ENCODE measurements at places on chromosomes 13 and 19.

DNA sequence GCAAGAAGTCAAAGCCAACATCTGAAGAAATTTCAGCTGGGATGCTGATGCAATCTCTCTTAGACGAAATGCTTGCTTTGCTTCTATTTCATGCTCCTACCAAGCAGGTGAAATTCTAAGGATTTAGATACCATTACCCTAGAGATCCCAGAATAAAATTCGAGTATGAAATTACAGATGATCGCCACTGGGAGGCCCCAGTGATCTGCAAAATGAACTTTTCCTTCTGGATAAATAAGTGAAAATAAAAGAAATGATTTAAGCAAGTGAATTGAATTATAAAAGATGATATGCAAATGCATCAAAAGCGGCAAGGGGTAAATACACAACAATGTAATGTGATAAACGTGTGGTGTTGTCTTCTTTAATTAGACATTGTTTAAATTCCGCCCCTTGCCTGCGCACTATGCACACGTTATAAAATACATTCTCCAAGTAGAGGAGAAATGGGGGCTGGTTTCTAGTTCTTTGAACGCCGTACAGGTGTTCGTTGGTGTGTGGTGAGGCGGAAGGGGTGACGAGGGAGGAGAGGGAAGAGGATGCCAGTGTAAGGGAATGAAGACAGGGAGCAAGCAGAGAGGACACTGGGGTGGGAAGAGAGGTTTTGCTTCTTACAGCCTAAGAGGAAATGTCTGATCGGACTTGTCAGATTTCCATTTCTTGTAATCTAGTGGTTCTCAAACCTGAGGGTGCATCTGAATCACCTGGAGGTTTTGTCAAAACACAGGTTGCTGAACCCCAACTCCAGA, 58.0 kb downstream of the ERCC5 start:
- DNase-seq, result no peak

- no peak for DNase-seq
Measured at GRCh38 chr19:3433313-3433712, 47.0 kb downstream of the SMIM24 start.

DNA sequence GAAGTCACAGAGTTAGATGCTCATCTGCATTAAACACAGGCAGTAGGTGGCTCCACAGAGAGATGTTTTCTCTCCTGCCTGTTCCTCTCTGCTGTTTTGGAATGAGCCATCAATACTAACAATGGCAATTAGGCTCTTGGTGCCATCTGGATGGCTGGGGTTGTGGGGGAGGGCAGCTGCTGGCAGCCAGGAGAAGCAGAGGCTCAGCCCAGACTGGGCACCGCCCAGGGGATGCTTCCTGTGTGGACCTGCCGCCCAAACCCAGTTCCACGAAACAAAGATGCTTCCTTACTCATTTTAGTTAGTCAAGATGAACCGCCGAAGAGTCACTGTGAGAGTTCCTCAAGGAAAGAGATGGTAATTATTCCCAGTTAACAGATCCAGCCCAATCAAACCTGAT, 50.8 kb upstream of the PCDH8 start:
- no peak for DNase-seq

DNA sequence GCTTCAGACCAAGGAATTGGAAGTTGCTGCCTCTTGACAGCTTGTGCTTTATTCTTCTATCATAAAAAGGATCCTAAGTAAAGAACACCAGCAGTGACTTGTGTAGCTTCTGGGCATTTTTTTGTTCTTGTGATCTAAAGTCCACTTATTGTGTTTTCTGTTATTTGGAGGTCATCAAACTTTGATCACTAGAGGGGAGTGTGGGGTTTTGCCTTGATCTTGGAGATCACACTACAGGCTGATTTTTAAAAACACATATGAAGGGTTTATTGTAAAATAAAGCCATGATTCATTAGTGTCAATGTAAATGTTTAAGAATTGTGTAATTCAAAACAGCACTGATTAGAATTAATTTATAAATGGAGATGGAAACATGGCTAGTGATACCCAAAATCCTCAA, 328.7 kb upstream of the EDNRB start:
- DNase-seq, result no peak

DNA sequence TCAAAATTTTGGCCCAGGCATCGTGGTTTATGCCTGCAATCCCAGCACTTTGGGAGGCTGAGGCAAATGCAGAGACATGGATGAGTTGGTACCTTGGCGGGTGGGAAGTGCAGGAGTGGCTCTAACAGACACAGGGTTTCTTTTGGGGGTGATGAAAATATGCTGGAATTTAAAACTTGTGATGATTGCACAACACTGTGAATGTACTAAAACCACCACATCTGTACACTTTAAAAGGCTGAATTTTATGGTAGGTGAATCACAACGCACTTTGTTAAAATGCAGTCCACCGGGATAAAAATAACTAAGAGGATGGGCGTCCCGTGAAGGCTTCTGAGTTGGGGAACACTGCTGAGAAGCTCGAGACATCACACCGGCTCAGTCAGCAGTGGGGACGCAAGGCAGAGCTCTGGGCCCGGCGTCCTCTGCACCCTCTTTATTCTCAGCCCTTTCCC, 47.1 kb downstream of the MLLT1 start:
- DNase-seq, result no peak

DNA sequence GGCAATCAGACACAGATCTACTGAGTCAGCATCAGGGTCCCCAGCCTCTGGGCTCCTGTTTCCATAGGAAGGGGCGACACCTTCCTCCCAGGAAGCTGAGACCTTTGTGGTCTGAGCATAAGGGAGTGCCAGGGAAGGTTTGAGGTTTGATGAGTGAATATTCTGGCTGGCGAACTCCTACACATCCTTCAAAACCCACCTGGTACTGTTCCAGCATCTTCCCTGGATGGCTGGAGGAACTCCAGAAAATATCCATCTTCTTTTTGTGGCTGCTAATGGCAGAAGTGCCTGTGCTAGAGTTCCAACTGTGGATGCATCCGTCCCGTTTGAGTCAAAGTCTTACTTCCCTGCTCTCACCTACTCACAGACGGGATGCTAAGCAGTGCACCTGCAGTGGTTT, 9.2 kb downstream of the INSL3 start:
- no peak for DNase-seq

DNA sequence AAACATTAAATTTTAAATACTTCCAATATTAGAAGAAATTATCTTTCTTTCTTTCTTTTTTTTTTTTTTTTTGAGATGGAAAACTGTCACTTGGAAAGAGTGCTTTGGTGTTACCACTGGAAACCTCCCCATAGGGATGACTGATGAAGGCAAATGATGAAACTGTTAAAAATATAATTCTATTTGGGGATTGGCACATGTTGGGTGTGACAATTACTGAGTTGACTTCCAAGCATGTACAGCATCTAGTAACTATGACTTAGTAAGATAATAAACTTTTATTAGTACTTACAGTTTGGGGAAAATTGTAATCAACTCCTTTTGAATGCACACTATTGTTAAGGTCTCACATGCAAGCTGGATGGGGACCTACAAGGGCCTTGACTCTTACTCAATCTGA, 592.5 kb downstream of the KCTD12 start:
- DNase-seq, result no peak

- DNase-seq, result no peak
Measured at GRCh38 chr19:18650468-18651041, 13.7 kb downstream of the KLHL26 start.

DNA sequence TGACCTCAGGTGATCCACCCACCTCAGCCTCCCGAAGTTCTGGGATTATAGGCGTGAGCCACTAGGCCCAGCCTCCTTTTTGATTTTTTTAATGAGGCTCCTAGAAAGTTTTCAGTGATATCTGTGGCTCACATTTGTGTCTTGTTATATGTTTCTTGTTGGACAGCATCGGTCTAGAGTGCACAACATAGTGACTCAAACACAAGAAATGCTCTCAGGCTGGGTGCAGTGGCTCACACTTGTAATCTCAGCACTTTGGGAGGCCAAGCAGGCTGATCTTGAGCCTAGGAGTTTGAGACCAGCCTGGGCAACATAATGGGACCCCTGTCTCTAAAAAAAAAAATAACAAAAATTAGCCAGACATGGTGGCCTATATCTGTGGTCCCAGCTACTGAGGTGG, 8.2 kb downstream of the PHF11 start:
- no peak for DNase-seq

GRCh38 chr19:49161987-49162386, 4.4 kb downstream of the TRPM4 start:
- no peak for DNase-seq
